Vagina (tissue), 2 donors: ENCODE measurements at places on chromosomes 1 and 21.

GRCh38 chr1:83704350-83704749 is 294.6 kb downstream of the TTLL7 start:
- DNase-seq: no peak
- no peak overlapping the region for H3K4me3 ChIP-seq
- no peak overlapping the region for H3K27ac ChIP-seq
- no peaks in the 10 kb centered on the region for H3K4me1 ChIP-seq
- no peaks in the 10 kb centered on the region for H3K36me3 ChIP-seq

DNA sequence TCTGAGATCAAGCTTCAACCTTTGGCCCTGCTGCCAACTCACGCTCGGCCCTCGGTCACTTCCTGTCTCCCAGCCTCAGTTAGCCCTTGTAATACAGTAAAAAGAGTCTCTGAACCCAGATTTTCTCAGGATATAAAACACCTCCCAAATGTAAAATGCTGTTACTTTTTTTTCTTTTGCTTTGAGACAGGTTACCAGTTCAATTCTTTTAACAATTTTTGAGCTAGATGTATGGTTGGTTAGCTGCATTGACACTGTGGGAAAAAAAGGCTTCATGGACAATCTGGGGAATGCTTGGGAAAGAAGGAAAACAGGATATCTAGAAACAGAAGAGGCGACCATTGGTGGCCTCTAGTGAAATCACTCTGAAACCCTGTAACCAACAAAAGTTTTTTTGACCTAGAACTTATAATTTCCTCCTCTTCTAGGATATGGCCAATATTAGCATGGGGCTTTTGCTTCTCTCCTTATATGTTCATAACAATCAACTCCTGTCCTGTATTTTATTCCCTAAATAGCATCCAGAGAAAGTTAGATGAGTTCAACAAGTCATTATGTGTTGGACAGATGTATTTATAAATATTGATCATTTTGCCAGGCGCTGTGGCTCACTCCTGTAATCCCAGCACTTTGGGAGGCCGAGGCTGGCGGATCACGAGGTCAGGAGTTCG is 1.3 kb downstream of the CMPK1 start:
- no peak for DNase-seq

DNA sequence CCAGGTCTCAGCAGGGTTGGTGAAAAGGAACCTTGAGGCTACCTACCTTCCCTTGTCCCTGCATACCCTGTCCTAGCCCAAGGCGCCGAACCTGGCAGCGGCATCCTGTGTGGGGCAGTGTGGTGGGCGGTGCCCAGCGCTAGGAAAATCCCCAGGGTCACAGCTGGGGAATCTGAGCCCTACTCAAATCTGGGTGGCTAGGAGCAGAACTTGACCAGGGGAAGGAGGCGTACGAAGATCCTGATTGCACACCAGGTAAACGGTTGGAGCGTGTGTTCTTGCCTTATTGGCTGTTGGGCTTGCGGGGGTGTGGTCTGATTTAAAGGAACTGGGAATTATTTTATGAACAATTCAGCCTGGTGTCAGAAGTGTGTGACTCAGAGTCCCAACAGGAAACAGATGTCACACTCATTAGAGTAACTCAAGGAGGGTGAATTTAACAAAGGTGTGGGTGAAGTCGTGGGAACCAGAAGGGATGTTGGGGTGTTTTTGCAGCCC is 118.6 kb downstream of the LRIG2 start:
- H3K4me1 ChIP-seq: peaks cover 12% of the 10 kb centered on the region
- DNase-seq: no peak
- H3K27me3 ChIP-seq: no peaks in the 10 kb centered on the region
- no peak overlapping the region for H3K27ac ChIP-seq
- no peak overlapping the region for H3K4me3 ChIP-seq
- no peaks in the 10 kb centered on the region for H3K36me3 ChIP-seq

- H3K36me3 ChIP-seq: no peaks in the 10 kb centered on the region
- H3K4me3 ChIP-seq: no peak overlapping the region
- no peaks in the 10 kb centered on the region for H3K27me3 ChIP-seq
- no peaks in the 10 kb centered on the region for H3K4me1 ChIP-seq
- DNase-seq: no peak
These were observed 15.2 kb upstream of the HMCN1 start for GRCh38 chr1:185719021-185719420.

- no peaks in the 10 kb centered on the region for H3K4me1 ChIP-seq
- no peak overlapping the region for H3K27ac ChIP-seq
- H3K36me3 ChIP-seq: no peaks in the 10 kb centered on the region
- DNase-seq: no peak
- H3K27me3 ChIP-seq: no peaks in the 10 kb centered on the region
These were observed 245.7 kb downstream of the PTPRU start for GRCh38 chr1:29482064-29482463.

- H3K4me3 ChIP-seq: no peak overlapping the region
- H3K27me3 ChIP-seq: no peaks in the 10 kb centered on the region
- DNase-seq: no peak
- H3K27ac ChIP-seq: no peak overlapping the region
These were observed 392.3 kb downstream of the CAMTA1 start for GRCh38 chr1:7177438-7178146.

GRCh38 chr1:118223426-118223825 is 38.4 kb upstream of the SPAG17 start:
- no peak overlapping the region for H3K4me3 ChIP-seq
- no peak for DNase-seq
- no peaks in the 10 kb centered on the region for H3K27me3 ChIP-seq
- H3K27ac ChIP-seq: no peak overlapping the region
- no peaks in the 10 kb centered on the region for H3K36me3 ChIP-seq

DNA sequence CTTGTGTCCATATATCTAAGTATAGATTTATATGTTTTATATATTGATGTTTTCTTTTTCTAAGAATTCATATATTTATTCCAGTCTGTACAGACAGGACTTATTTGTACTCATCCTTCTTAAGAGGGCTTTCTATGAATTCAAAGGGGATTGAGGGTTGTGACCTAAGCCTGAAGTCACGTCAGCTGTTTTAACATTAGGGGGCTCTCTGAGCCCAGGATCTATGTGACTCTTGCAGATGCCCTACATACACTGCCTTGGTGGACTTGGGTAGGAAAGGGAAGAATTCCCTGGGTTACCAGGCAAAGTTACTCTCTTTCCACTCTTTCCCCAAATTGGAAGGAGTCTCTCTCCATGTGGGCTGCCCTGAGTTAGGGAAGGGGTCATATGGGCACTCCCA is 283.8 kb upstream of the DAB1 start:
- H3K4me1 ChIP-seq: no peaks in the 10 kb centered on the region
- no peaks in the 10 kb centered on the region for H3K36me3 ChIP-seq
- no peak overlapping the region for H3K4me3 ChIP-seq
- no peak for DNase-seq

GRCh38 chr1:88697503-88697902 is 13.4 kb downstream of the PKN2 start:
- H3K4me1 ChIP-seq: peaks cover 46% of the 10 kb centered on the region
- H3K27ac ChIP-seq: no peak overlapping the region
- no peaks in the 10 kb centered on the region for H3K27me3 ChIP-seq
- no peak for DNase-seq
